Activated T-helper 17 cell treated with anti-CD3 and anti-CD28 coated beads, Interleukin-2, amount 50 U/mL, for 72 hours (primary cell): ENCODE measurements at places on chromosomes 6 and 20. TPM values are rescaled to one million over a fixed set of nuclear protein-coding genes. Genes with fewer than 3 reads are reported as not detected.

DNA sequence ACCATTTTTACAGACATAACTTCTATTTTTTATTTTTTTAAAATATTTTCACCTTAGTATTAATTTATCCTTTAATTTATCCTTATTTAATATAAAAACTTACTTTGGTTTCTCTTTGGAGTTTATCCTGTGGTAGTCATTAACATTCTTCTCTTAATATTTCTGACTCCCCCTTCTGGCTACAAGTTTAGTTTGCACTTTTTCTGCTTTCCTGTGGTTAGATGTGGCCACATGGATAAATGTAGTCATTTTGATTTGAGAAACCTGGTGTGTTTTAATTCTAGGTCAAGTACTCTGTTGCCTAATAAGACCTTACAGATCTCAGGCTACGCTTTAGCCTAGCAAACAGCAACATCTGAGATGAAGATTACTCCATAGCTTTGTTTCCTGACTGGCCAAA is 1187.5 kb downstream of the HACE1 start:
- ATAC-seq: no peak

GRCh38 chr20:1533059-1533458 is 24.4 kb downstream of the SIRPD start:
- ATAC-seq: peak; percentile 55

- ATAC-seq: peak; percentile 72
These were observed 96.1 kb upstream of the BHLHE23 start for GRCh38 chr20:63102721-63103375.

CAPN11 gene
- 1.1 TPM for total RNA-seq

DNA sequence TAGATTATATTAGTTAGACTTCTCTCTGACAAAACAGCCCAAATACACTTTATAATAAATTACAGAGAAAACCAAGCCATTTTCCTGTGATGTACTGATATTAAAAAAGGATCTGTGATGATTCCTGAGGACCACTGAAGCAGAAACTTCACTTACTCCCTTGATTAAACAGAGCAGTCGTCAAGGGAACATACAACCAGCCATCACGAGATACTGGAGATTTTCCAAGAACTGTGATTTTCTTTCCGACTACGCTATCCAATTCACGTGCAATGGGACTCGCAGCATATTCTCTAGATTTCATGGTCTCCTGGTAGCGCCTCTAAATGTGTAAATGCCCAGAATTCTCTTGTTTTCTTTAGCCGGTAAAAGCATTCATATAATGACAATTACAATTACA is 377.4 kb downstream of the PHF3 start:
- no peak for ATAC-seq

CDSN gene
- not detected for total RNA-seq

LINC00237 gene
- total RNA-seq: not detected

DDO gene
- not detected for total RNA-seq

DNA sequence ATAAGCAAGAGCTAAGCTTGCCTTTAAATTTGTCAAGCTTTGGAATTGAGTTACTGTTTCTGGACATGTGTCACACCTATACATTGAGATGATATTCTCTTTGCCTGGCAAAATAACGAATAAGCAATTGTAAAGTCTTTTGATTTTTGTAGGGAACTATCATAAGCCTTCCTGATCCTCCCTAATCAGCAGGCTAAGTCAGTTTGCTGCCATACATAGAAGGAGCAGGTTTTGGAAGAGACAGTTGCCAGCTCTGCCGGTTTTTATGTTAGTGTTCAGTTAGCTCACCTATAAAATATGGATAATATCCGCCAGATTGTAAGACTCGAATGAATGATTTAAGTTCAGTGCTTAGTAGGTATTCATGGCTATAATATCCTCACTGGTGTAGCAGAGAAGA is 34.4 kb upstream of the BCAS1 start:
- no peak for ATAC-seq

PLEKHG1 gene
- total RNA-seq: 2.5 TPM

MAS1 gene
- total RNA-seq: not detected

GRCh38 chr6:16196984-16197546 is 41.3 kb upstream of the GMPR start:
- ATAC-seq: no peak

FHL5 gene
- not detected for total RNA-seq

DNA sequence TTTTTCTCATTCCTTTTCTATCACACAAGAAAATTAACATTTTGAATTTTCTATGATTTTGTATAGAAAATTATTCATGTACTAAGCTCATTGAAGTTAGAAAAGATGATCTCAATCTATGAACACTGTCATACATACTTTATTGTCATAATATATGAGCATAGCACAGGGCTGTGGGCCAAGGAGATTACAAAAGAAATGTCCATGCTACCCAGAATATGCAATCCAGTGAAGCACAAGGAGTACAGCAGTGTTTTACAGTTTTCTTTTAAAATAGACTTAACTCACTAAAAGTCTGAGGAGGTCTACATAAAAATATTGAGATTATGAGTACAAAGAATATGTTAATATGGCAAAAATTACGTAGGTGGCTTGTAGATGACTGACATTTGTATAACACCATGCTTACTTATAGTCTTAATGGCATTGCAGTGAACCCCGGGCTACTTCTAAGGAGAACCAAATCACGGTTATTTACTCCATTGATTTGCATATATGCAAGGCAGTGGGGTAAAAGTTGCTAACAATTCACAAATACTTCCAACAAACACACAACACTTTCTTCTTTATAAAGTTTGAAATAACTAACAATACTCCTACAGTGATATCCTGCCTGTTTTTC is 257.1 kb downstream of the BCKDHB start:
- ATAC-seq: no peak

GRCh38 chr6:33160728-33161344 is 31.4 kb downstream of the COL11A2 start:
- ATAC-seq: no peak

SIRPA gene
- 0.05 TPM for total RNA-seq

PABPC1L gene
- 85.9 TPM for total RNA-seq

DNA sequence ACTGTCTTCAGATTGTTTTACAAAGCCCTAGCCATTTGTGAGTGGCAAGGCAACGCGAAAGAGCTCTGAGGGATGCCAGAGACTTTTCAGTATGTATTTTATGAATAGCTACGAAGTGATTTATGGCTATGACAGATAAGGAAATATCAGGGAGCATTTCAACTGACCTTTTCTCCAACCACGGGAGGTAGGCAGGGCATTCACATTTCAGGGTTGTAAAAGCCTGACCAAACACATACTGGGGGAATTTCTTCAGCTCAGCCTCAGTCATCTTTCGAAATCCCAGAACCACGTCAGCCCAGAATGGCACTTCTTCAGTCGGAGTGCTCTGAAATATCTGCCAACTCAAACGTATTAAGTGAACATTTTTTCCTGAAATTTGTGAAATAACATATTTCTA is 10.8 kb downstream of the DDO start:
- no peak for ATAC-seq

DNA sequence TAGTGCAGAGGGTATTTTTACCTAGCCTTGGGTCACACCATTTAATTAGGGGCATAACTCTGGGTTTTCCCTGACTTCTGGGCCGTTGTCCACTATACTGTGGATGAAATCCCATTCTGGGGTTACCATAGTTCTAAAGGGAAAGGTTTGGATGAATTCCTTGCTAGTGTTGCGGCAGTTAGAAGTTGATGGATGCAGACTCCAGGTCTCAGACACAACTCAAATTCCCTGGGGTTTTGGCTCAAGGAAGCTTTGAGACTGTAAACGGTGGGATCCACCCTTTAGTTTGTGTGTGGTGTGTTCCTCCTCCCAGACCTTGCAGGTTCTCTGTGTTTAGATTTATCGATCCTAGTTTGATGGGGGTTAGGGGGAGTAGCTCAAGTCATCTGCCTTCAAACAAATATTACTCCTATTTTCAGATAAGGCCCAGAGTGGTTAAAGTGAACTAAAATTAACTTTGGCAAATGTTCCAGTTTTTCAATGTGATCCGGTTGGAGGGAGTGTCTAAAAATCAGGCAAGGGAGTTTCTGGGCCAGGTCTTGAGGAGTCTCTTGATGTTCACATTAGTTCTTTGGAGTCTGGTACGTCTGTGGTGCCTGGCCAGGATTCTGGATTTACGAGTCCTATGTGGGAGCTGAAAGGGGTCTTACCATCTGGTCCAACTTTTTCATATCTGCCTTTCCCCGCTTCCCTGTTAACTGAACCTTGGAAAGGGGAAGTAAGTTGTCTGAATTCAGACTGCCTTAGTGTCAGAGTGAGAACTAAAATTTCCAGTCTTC is 1.5 kb downstream of the RALY start:
- ATAC-seq: no peak

- ATAC-seq: peak; percentile 76
These were observed 3.1 kb downstream of the TRMT6 start for GRCh38 chr20:5947276-5947675.

GRCh38 chr6:39113788-39114187 is 1.2 kb downstream of the SAYSD1 start:
- ATAC-seq: no peak

PPP1R14C gene
- not detected for total RNA-seq
